ENCODE measurements at places on chromosomes 4 and X.

GRCh38 chr4:48725414-48725813, 54.7 kb downstream of the FRYL start:
- DNase-seq: no peak

GRCh38 chrX:70129816-70130215, 3.4 kb upstream of the IGBP1 start:
- DNase-seq: no peak

DNA sequence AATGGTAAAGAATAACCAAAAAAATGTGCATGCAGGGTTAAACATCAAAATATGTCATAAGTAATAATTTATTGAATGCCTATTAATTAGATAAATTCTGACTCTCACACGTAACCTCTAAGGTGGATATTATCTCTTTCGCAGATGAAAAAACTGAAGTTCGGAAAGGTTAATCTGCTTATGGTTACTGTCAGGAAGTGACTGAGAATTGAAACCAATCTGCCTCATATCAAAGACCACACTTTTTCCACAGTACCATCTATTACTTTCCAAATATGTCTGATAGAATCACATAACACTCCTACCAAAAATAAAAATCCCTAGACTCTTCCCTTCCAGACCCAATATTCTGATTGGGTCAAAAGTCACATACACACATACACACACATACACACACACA, 6.2 kb downstream of the CHIC2 start:
- no peak for DNase-seq

DNA sequence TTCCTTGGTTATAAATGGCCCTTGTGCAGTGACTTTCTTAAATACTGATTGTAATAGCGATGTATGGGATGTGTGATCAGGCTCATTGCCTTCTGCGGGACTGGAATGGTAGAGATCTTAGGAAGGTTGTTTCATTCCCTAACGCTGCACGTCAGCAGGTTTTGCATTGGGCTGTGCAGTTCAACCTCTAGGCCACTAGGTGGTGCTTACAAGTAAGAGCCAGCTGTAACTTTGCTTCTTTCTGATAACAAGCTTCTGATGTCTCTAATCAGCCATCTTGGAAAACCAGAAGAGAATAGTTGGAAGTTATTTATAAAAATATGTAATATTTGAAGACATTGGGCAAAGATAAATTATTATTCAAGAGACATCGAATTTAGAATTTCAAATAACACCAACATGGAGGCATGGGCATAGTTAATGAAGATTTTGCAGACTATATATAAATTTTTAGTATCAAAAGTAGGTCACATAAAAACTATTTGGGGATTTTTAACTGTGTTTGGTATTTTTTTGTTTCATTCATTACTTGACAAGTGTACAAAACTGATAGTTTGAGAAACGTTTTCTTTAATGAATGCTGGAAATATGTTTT, 339.7 kb upstream of the PCDH7 start:
- DNase-seq: peak; percentile 7

DNA sequence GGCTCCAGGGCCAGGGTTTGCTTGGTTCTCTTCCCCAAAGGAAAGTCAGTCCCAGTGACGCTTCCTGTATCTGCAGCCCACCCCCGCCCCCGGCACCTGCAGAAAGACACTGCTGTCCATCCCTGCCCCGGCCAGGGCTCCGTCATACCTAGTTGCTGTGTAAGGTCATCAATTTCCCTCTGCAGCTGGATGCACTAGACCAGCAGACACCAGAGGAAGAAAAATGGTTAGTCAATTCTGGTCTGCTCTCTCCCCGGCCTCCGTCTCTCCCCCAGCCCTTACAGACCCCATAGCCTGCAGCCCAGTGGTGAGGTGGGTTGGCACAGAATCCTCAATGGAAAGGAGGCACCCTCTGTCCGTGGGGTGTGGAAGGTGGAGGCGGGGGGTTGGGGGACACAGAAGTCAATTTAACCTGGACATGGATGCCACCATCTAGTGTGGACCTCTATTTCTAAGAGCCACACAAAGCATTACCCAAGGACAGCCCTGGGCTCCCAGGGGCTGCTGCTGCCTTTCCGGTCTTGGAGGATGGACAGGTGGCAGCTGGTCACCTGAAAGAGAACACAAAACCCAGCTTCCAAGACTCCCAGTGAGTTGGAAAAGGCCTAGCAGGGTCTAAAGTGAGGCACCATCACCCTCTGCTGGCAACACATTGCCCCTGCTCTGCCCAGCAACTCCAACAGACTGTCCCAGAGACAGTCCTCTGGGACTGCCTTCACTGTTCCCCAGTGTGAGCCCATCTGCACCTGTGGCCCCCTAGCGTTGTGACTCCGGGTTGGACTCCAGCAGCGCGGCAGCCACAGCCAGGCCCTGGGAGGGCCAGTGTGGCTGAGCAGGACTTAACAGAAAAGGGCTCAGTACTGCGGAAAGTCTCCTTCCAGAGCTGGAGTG, 40.2 kb upstream of the NHSL2 start:
- DNase-seq: peak; percentile 0

DNA sequence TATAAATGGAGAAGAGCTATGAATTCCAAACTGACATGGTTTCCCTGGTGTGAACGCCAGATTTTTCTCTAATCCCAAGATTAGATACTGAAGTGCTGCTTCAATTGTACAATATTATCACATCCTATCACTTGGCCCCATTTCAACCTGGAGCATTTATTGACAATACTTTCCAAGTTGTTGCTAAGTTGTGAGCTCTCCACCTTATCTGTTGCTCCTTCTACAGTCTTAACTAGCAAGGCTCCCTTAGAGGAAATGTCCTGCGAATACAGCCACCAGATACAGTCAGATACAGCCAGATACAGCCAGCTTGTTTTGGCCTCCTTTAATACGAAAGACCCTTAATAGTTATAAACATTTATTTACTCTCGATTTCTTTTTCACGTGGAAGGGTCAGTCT, 466.3 kb upstream of the FAM241A start:
- DNase-seq: no peak

DNA sequence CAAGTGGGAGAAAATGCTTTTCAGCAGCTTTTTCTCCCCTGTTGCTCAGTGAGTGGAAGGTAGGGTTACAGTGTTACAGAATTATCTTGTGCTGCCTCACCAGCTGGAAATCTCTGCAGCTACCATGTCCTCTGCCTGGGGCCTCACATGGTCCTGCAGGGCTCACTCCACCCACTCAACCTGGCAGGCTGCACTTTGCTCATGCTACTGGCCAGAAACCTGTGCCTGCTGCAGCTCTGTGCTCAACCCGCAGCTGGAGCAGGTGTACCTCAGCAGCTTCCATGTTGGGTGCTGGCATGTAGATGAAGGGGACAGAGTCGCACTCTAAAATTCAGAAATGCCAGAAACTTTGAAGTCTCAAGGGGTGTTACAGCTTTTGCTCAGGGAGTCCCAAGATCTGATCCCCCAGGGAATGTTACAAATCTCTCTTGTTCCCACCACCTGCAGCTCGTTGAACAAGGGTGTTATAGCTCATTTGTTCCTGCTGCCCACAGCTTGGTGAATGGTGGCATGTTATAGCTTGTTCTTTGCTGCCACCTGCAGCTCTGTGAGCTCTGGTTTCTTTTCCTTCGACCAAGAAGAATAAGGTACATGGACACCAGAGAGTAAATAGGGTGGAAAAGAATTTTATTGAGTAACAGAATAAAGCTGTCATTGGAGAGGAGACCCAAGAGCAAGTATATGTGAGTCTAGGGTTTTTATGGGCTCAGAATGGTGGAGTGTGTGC, 845.8 kb downstream of the TECRL start:
- DNase-seq: no peak

GRCh38 chr4:113052379-113052951, 3.0 kb downstream of the ANK2 start:
- DNase-seq: peak; percentile 9

GRCh38 chr4:154720618-154721267, 23.1 kb upstream of the LRAT start:
- no peak for DNase-seq

GRCh38 chr4:78517050-78517652, 34.4 kb upstream of the ANXA3 start:
- peak; percentile 58 for DNase-seq

DNA sequence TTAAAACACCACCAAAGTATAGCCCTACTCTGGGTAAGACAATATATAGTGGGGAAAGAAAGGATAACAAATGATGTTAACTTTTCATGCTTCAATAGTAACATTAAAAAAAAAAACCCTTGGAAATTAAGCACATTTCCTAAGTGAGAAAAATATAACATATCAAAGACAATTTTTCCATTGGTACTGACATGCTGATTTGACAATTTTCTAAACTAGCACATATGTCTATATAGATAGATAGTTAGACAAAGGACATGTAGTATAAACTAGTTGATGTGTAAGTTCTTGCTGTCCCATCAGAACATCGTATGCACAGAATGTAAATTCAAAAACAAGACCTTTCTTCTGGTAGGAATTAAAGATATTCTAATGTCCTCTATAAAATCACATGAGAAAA, 47.2 kb upstream of the ETNPPL start:
- DNase-seq: no peak

GRCh38 chrX:20116087-20116576, 575 bp downstream of the MAP7D2 start:
- no peak for DNase-seq

DNA sequence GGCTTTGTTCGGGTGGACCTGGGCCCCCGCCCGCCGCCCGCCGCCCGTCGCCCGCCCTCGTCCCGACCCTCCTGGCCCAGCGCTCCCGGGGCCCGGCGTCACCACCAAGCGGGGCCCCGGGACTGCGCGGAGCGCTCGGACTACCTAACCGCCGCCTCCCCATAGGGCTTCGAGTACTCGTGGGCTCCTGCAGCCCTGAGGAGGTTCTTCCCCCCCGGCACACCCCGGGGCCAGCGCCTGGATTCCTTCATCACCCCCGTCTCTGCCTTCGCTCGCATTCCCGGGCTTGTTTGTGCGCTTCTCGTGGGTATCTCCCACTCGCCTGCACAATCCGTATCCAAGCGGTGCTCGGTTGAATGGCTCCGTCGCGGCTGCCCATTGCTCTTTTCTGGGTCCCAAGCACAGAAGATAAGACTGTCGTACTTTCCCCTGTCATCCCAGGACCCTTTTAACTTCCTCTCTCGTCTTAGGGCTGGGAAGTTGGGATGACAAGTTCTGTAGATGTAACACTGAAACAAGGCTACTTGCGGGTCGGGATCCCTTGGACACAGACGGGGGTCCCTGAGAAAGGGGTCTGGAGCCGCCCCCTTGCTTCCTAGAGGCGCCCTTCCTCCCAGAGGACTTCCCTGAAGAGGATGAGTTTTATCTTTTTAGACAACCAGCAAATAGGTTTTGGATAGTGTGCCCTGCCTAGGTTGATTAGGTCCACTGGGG, 565 bp downstream of the MOB1B start:
- peak; percentile 54 for DNase-seq

DNA sequence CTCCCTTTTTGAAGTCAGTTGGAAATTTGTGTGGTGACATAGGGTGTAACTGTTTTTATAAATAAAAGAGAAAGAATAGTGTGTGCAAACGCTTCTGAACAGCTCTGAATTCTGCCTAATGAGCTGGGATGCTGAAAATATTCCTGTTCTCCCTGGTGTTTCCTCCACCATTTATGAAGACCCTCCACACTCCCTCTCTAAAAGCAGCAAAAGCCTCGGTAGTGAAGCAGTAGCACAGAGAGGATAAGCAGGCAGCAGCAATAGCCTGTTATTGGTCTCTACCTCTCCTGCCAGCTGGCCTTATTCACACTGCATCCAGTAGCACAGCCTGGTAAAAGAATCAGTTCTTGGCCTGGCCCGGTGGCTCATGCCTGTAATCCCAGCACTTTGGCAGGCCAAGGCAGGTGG, 406.1 kb downstream of the IQCM start:
- DNase-seq: no peak

DNA sequence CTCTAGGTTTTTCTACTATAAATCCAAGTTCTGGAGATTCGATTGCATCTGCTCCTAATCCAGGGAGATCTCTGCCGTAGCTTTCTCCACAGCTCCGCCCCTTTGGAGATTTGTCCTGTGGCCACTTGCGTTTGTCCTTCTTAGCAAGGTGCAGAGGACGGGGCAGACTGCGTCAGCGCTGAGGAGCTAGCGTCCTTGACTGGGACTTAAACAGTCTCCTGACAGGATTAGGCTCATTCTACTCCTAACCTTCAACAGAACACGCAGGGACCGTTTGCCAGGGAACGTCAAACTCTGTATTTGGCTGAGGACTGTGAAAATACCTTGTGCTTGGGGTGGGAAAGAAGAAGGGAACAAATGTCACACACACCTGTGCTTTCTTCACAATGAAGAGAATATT, 38.6 kb downstream of the SORBS2 start:
- DNase-seq: no peak

DNA sequence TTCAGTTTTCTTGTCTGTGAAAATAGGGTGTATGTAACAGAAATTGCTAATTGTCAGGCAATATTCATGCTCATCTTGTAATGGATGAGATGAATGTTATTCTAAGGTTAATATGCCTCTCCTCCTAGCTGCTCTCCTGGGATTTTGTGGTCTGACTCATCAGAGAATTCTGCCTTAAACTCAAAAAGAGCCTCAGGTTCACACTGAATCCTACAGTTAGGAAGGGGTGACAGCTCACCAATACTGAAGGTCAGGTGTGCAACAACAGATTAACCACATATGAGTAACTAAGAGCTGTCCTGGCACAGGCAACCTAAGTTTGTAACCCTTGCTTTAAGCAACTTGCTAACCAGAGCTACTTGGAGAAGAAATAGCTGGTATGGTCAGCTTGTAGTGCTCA, 197.7 kb downstream of the SPATA18 start:
- no peak for DNase-seq

- DNase-seq: no peak
Observed at GRCh38 chr4:28378109-28378830, 1517.6 kb downstream of the STIM2 start.

DNA sequence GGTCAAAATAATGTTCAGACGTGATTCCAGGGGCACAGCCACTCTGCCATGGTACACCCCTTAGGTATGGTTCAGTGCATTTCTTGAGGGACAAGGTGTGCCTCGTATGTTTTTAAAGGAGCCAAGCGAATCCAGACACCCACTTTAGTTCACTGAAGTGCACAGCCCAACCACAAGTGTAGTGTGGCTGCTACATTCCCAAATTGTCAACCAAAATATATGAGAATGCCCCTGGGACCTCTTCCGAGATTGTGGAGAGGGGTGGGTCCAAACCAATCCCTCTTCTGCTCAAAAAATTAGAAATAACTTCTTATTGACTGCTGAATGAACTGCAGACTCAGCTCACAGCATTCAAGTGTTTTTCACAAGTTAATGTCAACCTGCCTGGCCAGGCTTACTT, 7.4 kb upstream of the BRS3 start:
- DNase-seq: no peak

- DNase-seq: no peak
Observed at GRCh38 chr4:147299205-147299604, 181.7 kb upstream of the EDNRA start.

- DNase-seq: no peak
Observed at GRCh38 chr4:4388311-4388790, 1.4 kb downstream of the NSG1 start.

DNA sequence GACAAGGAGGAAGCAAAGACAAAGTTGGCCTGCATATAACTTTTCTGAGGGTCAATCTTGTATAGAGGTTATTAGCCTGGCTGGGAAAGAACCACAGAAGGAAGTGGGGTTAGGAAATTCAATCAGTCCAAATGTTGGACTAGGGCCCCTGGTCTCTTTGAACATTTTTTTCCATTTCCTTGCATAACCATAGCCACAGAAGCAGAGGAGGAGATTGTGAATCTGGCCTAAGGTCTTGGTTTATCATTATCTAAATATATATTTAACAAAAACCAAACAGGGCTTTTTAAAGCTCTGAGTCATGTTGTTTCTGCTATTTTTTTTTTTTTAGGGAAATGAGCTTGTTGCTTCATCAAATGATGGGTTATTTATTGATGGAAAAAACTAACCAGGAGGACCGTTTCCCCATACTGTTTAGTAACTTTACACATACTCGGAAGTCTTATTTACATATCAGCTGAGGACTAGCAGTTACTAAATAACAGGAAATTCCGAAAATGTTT, 97.7 kb upstream of the ACSL4 start:
- DNase-seq: peak; percentile 58
